ENCODE measurements at places on chromosomes 16 and 17.
A peak's percentile ranks its signal among the peaks of the same experiment; 100 is the strongest.

GRCh38 chr16:51161440-51162195 lies 10.5 kb upstream of the SALL1 start:
- no peak for DNase-seq

DNA sequence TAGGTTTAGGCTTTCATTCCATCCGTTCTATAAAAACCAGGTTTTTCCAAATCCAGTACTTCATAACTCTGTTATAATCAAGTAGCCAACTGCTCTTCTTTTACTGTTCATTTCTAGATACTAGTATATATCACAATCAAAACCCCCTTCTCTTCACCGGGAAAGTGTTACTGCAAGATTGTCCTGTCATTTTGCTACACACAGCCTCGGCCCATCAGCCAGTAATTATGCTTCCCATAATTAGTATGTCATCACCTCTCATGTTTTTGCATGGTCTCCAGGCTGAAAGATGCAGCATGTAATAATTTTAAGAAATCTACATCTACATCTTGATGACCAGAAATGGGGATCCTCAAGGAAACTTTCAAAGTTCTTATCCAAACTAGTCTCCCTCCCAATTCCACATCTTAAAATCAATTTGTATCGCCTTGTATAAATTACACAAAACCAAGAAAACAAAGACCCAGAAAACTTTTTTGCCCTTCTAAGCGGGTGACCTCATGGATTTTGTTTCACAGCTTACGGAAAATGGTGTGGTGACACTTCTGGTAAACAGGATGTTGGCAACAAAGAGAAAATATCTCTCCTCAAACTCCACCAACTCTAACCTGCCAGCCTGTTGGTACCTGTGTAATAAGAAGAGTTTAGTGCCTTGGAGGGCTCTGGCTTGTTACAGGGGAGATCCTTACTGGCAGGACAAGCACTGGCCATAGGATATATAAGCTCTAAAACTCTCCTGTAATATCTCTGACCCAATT lies 9.3 kb downstream of the TACO1 start:
- no peak for DNase-seq

GRCh38 chr16:72409423-72409822 lies 237.5 kb upstream of the PMFBP1 start:
- no peak for DNase-seq

GRCh38 chr16:13780406-13781168 lies 139.4 kb upstream of the ERCC4 start:
- DNase-seq, result no peak

- no peak for DNase-seq
Measured at GRCh38 chr17:29802246-29802645, 127.8 kb downstream of the SSH2 start.

GRCh38 chr16:54027062-54027461 lies 259.5 kb downstream of the IRX3 start:
- no peak for DNase-seq

- DNase-seq, result no peak
Measured at GRCh38 chr16:65099607-65100006, 22.3 kb downstream of the CDH11 start.

GRCh38 chr17:17362540-17362930 lies 59.4 kb downstream of the NT5M start:
- DNase-seq, result no peak

DNA sequence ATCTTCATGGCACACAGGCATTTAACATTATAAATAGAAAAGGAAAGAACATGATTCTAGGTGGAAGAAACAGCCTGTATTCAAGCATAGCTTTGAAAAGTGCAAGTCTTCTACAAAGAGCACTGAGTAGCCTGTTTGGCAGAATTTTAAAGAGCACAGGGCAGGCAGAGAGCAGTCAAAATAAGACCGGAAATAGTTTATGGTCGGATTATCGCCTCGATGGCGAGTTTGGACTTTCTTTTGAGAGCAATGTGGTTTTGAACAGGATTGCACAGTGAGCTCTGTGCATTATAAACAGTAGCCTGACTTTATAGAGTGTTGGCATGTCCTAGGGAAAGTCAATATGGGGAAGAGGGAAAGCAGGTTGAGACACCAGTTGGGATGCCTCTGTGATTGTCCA lies 6.2 kb upstream of the TMEM100 start:
- DNase-seq, result no peak

GRCh38 chr17:79152110-79152509 lies 77.5 kb downstream of the ENGASE start:
- DNase-seq, result no peak

DNA sequence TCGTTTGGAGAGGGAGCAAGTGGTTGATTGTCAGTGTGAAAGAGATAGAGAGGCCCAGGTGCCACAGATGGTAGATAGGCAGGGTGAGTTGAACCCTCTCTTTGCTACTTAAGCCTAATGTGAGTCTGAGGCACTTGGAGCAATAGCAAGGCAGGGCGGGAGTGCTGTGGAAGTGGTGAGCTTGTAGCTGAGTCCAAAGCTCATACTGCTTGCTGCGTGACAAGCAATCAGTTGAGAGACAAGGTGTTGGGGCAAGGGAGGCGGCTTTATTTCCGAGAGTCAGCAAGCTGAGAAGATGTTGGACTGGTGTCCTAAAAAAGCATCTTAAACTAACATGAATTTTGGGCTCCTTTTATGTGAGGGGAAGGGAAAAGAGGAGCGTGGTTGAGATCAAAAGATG lies 112.9 kb upstream of the ZKSCAN2 start:
- no peak for DNase-seq

- no peak for DNase-seq
Measured at GRCh38 chr17:28865946-28866752, 11.3 kb downstream of the ERAL1 start.

GRCh38 chr17:80698297-80698696 lies 153.7 kb downstream of the RPTOR start:
- DNase-seq, result no peak

DNA sequence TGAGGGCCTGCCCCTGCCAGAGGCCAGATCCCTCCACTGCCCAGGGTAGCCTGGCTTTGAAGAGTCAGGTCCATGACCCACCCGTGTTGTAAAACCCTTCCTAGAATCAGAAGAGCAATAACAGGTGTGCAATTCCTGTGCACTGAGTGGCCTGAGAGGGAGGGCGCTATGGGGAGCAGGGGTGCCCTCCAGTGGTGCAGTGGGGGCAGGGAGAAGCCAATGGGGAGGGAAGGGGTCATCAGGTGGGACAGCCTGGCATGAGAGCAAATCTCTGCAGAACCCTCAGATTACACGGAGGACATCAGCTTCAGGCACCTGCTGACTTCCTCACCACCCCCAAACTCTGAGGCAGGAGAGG lies 72.9 kb upstream of the ZNF469 start:
- no peak for DNase-seq

DNA sequence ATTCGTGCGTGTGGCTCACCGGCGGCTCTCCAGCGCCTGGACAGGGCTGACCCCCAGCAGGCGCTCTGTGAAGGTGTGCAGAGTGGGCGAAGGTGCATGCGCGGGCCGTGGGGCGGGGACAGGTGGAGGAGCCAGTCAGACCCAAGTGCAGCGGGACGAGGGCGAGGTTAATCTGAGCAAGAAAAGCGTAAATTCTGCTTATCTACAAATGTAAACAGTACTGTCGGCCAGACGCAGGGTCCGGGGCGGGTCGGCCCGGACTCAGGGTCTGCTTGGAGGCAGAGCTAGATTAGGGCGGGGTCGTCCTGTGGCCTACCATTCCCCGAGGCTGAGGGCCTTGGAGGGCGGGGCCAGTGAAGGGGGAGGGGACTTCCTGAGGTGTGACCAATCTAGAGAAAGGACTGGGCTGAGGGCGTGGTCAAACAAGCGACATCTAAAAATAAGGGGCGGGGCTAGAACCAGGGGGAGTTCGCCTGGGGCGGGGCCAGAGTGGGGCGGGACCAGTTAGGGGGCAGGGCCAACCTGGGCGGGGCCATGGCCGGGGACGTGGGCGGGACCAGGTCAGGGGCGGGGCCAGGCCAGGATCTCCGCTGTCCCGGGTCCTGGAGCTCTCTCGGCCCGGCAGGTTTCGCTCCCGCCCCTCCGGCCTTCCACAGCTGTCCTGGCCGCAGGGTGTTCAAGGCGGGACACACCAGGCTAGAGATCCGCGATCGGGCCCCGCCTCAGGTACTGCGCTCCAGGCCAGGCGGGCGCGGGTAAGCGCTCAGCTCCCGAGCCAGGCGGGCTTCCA lies at the start of gene SEC14L5:
Gene SEC14L5 (plus strand): TSS at position 611 of the 790 bp plus-strand sequence. CDS start 994 bp downstream, outside the sequence.
- DNase-seq, result peak; percentile 99

- no peak for DNase-seq
Measured at GRCh38 chr17:62868008-62868407, 59.9 kb upstream of the MARCHF10 start.

GRCh38 chr16:17301184-17301583 lies 169.6 kb downstream of the XYLT1 start:
- DNase-seq, result no peak

- DNase-seq, result no peak
Measured at GRCh38 chr17:75146592-75146991, 7.7 kb downstream of the JPT1 start.

Measured in cerebellar cortex (tissue), 1 donor.